Cortex of kidney (tissue), 1 donor: ENCODE measurements at places on chromosomes 11 and 22.

DNA sequence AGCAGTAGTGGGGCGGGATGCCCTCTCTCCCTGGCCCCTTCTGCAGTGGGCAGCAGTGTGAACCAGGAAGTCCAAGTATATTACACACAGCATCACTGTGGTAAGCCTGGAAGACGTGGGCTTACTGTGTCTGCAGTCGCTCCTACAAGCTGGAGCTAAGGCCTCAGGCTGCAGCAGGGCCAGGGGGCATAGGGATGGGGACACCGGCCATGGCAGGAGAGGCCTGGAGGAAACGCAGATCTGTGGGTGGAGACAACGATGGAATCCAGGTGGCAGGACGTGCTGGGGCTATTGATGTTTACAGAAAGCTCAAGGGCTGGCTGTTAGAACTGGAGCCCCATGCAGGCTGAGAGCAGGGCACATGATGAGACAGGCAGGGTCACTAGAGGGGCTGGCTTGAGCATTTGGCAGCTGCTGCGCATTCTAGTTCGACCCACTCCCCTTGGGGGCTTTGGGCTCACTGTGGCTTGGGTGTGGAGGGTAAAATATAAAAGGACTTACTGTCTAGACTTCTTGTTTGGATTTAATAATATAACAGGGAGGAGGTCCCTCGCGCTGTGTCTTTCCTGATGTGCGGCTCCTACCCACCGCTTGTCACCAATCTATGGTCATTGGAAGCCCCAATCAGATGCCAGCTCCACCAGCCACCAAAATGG, 539.5 kb downstream of the TBC1D22A start:
- DNase-seq, result no peak

GRCh38 chr11:91755526-91755925, 469.1 kb upstream of the FAT3 start:
- DNase-seq, result no peak

DNA sequence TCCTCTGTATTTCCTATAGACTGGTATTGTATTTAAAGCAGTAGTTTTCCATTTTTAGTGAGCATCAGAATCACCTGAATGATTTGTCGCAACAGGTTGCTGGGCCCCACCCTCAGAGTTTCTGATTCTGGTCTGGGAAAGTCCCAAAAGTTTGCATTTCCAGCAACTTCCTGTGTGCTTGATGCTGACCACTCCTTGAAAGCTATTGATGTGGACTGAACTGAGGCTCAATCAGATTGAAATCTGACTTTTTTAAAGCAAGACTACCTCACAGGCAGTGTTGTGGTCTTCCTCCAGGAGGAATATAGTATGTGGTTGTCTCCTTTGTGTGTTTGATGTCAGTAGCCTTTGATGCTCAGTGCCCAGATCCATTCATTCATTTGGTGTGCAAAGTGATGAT, 17.2 kb upstream of the MPZL2 start:
- no peak for DNase-seq

DNA sequence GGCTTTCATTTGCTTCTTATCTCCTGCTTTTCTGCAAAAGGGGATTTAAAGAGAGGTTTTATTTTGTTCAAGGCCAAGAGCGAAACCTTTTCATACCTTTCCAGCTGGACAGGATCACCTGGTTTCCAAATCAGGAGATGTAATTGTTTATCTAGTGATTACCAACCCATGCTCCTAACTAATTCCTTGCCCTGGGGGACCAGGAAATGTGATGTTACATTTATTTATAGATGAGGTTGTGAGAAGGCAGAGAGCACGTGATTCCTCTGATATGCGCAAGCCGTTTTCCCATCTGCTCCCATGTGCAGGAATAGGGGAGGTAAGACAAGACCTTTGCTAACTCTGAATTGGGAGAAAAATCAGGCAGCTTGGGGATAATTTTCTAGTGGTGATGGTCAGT, 507.2 kb upstream of the LARGE1 start:
- no peak for DNase-seq

DNA sequence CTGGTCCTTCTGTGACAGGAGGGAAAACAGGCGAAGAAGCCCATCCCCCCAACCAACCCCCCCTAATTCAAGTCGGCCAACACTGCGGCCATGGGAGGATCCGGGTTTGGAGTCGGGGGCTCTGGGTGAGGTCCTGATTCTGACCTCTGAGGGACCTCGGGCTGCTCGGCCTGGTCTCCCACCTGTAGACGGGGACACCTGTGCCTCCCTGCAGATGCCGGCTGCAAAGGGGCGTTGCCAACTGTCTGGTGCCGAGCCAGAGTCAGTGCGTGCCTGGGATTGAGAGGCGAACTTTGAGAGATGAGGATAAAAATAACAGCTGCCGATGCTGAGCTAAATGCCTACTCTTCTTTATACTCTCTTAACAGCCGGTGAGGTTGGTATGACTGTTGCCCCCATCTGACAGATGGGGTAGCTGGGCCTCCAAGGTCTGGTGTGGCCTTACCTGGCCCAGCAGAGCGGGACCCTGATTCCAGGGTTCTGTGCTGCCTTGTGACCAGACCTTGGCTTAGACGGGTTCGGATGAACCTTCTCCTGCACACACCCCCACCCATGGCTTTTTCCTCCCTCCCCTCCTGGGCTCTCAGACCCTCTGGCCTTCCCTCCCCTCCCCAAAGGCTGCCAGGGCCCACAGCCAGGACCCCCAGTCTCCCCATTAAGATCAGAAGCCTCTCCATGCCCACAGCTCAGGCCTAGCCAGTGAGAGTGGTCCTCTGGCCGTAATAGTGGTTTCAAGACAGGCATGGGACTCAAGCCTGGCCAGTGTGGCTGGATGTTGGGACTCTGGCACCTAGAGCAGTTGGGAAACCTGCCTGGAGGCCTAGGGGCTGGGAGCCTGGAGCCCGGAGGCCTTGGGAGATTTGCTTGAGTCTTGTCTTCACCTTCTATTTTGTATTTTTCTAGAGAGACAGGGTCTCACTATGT, 41.7 kb downstream of the KCNJ4 start:
- DNase-seq, result no peak

DNA sequence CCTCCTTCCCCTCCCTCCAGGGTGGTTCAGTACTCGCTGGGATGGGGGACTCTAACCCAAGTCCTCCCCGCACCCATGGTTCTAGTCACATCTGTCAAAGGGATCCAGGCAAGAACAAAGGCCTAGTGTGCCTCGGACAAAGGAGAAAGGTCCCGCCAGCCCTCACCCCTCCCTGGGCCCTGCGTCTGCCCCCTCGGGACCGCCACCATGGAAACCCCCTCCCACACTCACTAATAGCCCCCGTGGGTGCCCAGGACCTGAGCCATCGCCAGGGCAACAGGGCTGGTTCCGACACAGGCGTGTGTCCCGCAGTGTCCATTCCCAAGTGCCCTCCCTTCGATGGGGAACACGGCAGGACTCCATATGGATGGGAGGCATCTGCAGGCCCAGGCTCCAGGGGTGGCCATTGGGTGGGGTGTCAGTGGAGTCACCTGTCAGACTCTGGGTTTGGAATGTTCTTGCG, 5.1 kb upstream of the CARNS1 start:
- no peak for DNase-seq

DNA sequence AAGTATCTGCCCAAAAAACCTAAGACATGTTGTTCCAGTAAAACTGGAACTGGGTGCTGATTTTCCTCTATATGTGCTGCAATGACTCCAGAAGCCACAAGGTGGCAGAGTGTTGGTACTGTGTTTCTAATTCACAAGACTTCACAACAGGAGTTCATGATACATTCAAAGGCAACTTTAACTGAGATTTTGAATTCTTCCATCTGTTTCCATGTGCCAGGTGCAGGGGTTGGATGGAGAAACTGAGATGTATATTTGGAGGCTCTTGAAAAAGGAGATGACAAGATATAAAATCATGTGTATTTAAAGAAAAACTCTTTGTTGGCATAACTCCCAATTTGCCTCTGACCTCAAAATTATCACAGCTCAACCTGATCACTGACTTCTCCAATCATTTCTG, 1098.6 kb upstream of the CCDC90B start:
- no peak for DNase-seq

DNA sequence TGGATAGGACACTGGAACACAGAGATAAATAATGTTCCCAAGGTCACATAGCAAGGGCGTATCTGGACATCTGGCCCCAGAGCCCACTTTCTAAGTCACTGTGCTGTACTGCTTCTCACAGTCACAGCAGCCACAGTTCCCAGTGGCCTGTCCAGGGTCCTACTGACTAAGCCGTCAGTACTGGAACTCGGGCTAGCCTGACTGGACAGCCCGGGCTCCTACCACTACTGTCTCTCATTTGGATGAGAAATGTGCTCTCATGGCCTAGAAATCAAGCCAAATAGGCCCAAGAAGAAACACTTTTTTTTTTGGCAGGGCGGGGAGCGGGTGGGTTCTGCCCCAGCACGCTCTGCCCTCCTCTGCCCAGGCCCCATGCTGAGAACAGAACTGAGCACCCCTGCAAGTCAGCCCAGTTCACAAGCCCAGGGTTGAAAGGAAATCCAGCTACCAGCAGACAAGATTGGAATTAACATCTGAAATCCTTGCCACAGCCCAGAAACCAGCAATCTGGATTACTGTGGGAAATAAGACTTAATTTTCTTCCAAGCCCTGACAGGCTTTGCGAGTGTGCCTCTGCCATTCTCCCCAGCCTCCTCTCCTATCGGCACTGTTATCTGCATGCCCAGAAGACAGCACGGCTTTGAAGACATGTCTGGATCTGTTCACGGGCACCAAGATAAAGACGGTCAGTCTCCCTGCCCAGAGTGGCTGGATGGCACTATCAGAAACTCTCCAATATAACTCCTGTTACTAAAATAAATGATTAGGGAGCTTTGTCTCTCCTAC, 182.9 kb upstream of the NCAM1 start:
- no peak for DNase-seq

GRCh38 chr22:23513133-23513532, 67.0 kb downstream of the IGLL1 start:
- DNase-seq, result no peak

DNA sequence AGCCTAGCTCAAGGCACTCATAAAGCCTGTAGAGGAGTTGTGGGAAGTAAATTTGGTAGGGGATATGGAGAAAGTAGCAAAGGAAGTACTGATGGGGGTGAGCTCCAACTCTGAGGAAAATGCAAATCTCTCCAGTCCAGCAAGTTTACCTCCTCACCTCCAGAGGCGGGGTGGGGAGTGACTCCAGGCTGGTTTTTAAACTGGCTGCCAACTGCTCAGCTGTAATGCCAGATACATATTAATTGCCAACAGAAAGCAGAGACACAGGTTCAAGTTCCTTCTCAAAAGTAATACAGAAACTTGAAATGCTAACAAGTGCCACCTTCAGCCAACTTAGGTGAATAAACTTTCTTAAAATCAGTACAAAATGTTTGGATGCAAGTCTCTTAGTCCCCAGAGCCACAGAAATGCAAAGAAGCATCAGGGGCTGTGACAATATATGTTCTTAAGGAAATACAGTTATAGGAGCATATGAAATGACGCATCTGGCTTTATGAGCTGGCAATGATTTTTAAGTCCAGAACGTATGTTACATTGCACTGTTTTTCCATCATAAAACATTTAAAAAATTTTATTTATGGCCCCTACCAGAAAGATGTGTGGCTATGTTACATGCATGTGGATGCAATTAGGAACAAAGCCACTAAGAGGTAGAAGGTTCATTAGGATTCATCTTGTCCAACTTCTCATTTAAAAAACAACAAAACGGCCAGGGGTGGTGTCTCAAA, 436.4 kb upstream of the CCDC90B start:
- no peak for DNase-seq

- no peak for DNase-seq
Measured at GRCh38 chr11:9047964-9048523, 43.4 kb downstream of the SCUBE2 start.

GRCh38 chr11:44389963-44390605, 80.1 kb upstream of the ALX4 start:
- DNase-seq, result no peak

- DNase-seq, result no peak
Measured at GRCh38 chr11:134229126-134229790, 4.8 kb downstream of the VPS26B start.
